ENCODE measurements at places on chromosomes 3 and 15.

- DNase-seq, result no peak
These were observed 12.9 kb downstream of the IDH3A start for GRCh38 chr15:78162038-78162437.

DNA sequence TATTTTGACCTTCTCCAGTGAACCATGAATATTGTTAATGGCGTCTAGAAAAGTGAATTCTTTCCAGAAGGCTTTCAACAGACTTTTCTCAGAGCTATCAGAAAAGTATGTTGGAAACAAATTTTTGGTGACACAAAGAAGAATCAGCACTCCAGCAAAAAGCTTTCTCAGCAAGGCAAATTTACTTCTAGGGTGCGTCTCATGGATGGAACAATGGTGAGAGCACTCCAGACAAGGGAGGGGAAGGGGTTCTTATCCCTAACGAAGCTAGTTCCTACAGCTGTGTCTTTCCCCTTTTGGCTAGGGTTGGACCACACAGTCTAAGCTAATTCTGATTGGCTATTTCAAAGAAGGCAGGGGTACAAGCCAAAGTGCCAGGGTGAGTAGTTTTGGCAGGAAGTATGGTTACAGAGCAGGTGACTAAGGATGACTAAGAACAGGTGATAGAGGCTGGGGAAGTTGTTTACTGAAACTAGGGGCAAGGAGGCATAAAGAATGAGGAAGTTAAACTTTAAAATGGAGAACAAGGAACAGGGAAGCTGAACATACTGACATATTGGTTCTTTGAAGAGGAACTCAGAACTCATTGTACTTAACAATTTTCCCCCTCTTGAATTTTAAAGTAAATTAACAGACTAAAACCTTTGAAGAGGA is 959.8 kb downstream of the NAALADL2 start:
- no peak for DNase-seq

GRCh38 chr3:148889828-148890227 is 24.7 kb downstream of the CPA3 start:
- no peak for DNase-seq

- DNase-seq, result no peak
These were observed 19.1 kb upstream of the B3GNT5 start for GRCh38 chr3:183233966-183234365.

DNA sequence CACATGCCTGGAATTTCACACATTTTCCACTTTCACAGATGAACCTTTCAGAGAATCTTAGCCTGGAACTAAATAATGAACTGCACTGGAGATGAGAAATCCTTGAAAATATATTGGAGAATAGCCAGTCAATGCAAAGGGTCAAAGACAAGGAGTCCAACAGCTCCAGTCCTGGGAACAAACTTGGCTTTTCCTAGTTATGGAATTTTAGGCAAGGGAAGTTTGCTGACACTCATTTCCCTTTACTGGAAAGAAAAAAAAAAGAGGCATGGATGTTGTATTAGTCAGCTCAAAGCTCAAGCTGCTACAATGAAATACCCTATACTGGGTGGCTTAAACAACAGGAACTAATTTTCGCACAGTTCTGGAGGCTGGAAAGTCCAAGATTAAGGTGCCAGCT is 690.8 kb upstream of the ARPP21 start:
- no peak for DNase-seq

DNA sequence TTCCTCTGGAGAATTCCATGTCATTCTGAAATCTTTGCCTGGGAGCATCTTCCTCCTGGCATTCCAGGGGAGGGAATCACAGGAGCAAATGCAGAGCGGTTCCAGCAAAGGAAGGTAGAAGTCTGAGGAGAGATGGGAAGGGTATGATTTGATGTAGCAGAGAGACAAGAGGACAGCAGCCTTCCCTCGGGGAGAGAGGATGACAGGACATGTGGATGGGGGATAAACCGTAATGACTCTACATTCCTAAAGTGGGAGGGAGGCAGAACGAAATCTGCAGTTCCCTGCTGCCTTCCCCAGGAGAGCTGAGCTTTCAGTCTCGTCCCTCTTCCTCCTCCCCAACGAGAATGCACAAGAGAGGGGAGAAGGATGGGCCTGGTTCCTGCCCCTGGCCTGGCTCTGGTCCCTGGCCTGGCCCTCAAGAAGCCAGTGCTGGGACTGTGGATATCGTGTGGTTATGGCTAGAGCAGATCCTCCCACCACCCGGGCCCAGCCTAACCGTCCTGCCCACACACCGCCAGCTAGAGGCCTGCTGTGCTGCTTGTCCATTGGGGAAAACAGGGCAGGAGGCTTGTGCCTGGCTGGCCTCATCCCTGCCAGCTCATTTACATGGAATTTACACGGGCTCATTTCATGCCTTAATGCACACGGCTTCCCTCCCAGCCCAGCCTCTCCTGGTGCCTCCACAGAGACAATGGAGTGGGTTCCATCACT is 26.6 kb downstream of the SEMA7A start:
- DNase-seq, result no peak

DNA sequence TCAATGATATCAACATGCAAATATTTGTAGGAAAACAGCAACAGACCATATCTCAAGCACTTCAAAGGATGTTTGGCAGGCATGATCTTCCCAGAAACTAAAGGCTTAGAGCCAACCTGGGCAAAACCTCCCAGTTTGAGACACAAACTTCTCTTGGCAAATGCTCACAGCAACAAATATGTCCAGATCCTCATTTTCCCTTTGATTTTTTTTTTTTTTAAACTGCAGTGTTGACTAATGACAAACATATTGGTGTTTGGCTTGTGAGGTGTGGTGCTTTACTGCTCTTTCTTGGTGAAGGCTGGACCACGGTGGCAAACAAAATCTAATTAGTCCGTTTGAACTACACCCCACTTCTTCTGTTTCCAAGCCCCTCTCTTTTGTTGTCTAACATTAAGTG is 87.2 kb downstream of the EBLN2 start:
- DNase-seq, result no peak

- DNase-seq, result no peak
These were observed 596.2 kb upstream of the UBE2E2 start for GRCh38 chr3:22606938-22607337.

DNA sequence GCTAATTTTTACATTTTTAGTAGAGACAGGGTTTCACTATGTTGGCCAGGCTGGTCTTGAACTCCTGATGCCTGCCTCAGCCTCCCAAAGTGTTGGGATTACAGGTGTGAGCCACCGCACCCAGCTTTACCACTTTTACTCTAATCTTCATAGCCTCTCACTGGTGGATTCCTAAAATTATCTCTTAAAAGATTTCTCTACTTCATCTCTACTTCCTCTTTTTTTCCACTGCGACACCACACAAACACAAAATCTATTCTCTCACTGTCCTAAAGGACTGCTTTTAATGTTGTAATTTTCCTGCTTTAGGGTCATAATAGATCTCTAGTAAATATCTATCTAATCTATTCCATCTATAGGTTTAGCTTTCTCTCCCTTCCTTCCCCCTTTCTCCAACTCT is 34.0 kb upstream of the TBL1XR1 start:
- no peak for DNase-seq

- no peak for DNase-seq
These were observed 66.5 kb downstream of the TLE3 start for GRCh38 chr15:70031261-70031660.

DNA sequence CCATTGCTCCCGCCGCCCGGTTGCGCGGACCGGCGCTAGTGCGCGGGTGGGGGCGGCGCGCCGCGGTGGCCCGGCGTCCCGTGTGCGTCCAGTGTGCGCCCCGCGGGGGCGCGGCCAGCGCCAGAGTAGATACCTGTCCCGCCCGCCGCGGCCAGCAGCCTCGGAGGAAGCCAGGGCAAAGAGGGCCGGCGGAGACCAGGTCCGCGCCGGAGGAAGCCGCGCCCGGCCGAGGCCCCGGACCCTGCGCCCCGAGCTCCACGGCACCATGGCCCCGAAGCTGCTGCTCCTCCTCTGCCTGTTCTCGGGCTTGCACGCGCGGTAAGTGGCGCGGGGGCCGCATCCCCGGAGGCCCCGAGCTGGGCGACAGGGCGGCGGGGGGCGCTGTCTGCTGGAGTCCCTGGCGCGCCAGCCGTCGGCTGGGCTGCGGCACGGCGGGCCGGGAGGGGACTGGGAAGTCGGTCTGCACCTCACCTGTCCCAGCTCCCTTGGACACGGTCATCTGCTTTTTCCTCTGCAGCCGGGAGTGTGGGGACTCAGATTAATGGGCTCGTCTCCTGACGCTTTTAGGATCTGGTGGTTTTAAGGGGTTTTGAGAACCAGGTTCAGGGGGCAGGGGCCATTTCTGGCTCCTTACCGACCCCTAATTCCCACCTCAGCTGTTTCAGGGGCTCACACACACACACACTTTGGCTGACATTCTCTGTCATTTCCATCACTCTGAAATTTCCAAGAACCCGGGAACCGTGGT is 464 bp downstream of the GABRG3 start:
- no peak for DNase-seq

DNA sequence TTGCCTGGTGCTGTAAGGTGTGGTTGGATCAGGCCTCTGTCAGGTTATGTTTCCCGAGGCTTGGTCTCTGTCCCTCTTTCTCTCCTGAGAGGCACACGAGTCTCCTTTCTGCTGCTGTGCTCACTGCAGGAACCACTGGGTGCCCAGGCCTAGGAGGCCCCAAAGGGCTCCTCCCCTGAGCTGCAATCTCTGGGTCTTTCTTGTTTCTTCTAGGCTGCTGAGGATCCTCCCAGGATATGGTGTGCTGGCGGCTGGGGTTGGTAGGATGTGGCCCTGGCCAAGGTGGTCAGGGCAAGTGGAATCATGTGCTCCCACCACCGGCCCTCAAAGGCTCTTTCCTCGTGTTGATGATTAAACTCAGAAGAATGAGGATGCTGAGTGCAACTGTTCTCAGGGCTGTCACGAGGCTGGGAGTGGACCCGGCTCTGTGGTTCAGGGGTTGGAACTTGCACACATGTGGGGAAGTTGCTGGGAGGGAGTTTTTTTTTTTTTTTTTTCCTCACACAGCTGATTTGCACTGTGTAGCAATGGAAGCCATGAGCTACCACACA is 43.6 kb upstream of the CTSH start:
- DNase-seq, result no peak

- DNase-seq, result no peak
These were observed 450.8 kb upstream of the NAALADL2 start for GRCh38 chr3:174408310-174408709.

DNA sequence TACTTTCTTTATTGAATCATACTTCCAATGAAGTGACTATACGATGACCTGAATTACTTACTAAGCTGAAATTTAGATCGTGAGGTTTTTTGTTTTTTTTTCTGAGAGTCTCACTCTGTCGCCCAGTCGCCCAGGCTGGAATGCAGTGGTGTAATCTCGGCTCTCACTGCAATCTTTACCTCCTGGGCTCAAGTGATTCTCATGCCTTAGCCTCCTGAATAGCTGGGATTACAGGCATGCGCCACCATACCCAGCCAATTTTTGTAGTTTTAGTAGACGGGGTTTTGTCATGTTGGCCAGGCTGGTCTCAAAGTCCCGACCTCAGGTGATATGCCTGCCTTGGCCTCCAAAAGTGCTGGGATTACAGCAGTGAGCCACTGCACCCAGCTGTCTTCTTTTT is 28.7 kb downstream of the SPPL2A start:
- DNase-seq, result no peak

DNA sequence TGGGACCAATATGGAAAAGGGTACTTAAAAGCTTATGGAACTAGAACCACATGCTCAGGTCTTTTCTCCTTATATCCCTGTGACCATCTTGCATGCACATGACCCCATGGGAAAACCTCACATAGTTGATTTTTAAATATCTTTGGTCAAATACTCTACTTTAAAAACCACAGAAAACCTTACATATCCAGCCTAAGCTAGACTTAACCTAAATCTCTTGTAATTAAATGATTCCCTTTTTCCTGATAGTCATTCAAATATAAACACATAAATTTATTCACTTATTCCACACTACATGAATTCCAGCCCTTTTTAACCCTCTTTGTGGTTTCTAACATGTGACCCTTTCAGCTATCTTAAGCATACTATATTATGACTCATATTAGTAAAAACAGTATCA is 46.8 kb downstream of the DNAJC13 start:
- no peak for DNase-seq

- DNase-seq, result no peak
These were observed 53.8 kb downstream of the TMEM45A start for GRCh38 chr3:100546020-100546744.

GRCh38 chr3:23402728-23403492 is 199.8 kb downstream of the UBE2E2 start:
- no peak for DNase-seq

DNA sequence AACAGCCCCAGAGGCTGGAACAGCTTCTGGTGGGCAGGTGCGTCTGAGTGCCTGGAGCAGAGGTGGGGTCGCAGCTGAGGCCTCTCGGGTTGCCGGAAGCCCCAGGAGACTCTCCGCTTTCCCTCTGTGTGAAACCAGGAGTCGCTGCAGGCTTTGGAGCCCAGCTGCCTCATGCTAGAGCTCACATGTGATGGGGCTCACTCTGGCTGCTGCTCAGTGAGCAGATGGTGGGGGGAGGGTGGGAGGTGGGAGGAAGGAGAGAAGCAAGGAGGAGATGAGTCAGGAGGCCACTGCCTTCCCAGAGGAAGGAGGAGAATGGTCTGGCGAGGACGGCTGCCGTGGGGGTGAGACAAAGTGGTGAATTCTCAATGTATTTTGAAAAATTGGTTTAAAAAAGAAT is 290.1 kb upstream of the CHRNA7 start:
- no peak for DNase-seq

DNA sequence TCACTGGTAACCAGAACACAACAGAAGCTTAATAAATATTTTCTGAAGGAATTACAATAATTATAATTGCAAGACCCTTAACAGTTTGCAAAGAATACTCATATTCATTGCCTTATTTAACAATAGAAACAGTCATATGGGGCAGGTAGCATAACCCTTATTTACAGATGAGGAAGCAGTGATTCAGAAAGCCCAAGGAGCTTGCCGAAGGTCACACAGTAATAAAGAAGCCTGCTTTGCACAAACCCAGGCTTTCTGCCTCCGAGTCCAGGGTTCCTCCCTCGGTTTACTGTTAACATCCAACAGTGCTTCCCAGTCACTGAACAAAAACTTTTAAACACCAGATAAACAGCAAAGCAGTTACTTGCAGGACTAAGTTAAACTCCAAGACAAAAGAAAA is 35.3 kb downstream of the SRGAP3 start:
- no peak for DNase-seq

DNA sequence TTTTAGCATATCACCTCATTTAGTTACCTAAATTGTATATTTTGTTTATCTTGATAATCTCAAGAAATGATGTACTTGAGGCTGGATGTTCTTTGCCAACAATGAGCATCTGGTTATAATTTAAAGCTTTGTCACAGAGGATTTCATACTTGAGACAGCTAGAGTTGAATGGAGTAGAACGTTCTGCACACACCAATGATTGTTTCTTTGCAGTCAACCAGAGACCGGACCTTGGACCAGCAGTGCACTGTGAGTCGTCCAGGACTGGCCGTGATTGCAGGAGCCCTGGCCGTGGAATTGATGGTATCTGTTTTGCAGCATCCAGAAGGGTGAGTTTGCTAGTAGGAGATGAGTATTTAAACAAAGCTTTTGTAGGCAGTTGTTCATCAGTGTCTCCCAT is 90.4 kb downstream of the ATG7 start:
- DNase-seq, result no peak

- no peak for DNase-seq
These were observed 23.1 kb downstream of the TRPM1 start for GRCh38 chr15:31078471-31078870.

GRCh38 chr3:159938714-159939113 is 49.9 kb upstream of the IL12A start:
- no peak for DNase-seq

GRCh38 chr3:18046131-18046915 is 303.9 kb upstream of the TBC1D5 start:
- DNase-seq, result no peak
